Stimulated activated CD4-positive, alpha-beta T cell treated with anti-CD3 and anti-CD28 coated beads, TNF-alpha, amount 100 ng/mL, for 1 hour (primary cell): ENCODE measurements at places on chromosomes 5 and 9.

- DNase-seq, result no peak
These were observed 70.4 kb downstream of the OTP start for GRCh38 chr5:77568082-77568481.

DNA sequence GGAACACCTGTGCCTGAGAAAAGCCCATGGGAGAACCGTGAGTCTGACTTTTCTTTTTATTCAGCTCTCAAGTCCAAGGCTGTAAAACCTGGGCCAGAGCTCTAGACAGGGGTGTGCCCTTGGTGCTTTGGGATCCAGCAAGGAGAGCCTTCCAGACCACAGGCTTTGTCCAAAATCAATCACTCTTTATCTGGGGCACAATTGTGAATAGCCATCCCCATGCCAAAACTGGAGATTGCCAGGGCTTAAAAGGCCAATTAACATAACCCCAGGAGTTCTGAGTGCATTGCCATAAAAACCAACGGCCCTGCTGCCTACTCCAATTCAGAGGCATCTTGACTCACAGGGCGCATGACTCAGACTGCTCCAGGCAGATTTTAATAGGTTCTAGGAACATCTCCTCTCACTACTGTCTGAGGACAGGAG is 391.8 kb downstream of the ARHGEF28 start:
- DNase-seq, result no peak

DNA sequence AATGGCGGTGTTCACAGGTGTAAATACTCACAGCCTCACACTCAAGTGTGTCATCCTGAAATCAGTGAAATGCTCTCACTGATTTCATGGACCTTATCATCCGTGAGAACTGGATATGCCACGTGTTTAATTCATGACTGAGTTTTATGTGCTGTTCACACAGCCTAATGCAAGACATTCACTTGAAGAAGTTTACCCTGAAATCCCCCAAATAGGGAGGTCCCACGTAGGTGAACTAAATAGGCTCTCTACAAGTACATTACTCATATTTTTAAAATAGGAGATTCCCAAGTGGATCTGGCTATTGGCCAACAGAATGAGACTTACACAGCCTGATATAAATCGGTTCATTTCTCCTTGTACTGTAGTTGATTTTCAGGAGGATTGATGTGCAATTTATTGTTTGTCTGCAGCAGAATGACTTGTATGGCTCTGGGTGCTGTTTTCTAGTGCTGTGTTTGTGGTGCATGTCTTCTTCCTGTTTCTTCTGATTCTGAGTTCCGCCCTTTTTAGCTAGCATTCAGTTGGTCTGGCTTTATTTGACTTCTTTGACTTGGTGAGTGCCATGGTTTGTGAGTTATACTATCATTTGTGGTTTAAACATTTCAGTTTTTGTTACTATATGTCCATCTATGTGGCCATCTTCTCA is 25.1 kb downstream of the TRIO start:
- no peak for DNase-seq

DNA sequence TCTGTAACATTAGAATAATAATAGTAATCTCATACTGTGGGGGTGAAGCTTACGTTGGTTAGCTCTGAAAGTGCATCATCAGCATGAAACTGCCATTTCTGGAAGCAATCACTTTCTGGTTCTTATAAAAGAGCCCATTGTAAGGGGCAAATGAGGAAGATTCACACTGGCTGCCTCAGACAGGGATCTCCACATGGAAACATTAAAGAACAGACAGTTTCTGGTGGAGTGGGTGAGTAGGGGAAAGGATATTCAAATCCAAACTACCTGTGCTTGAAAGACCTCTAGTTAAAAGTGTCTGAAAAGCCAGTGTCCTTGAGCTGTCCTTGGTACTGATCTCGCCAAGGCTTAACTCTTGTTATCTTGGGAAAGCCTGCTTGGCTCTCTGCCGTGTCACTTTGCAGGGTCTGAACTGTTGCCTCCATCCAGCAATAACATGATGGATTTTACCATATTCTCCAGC is 19.1 kb upstream of the SLC31A2 start:
- no peak for DNase-seq

DNA sequence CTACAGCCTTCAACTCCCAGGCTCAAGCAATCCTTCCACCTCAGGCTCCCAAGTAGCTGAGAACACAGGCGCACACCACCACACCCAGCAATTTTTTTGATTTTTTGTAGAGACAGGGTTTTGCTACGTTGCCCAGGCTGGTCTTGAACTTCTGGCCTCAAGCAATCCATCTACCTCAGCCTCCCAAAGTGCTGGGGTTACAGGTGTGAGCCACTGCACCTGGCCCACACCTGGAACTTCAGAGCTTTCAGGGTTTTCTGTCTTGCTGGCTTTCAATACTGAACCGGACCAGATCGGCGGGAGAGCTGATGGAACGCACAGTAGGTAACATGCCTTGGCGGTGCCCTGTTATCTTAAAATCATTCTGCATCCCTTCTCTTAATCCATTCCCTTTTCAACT is 30.8 kb downstream of the IPPK start:
- no peak for DNase-seq

DNA sequence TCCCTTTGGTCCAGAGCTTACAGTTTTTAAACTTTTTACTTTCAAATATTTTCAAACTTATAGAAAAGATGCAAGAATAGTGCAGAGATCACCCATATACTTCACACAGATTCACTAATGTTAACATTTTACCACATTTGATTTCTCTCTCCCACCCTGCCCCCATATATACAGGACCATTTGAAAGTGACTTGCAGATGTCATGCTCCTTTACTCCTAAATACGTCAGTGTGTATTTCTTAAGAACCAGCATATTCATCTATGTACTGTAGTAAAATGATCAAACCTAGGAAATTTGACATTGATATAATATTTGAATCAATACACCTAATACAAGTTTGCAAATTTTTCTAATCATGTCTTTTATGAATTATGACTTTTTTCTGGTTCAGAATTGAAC is 100.4 kb upstream of the CHD1 start:
- DNase-seq, result no peak

- DNase-seq, result no peak
These were observed 617.7 kb upstream of the C9orf72 start for GRCh38 chr9:28190981-28191380.

GRCh38 chr9:15416880-15417279 is 5.8 kb upstream of the SNAPC3 start:
- DNase-seq, result peak; percentile 19

GRCh38 chr9:91776409-91777291 is 173.4 kb downstream of the ROR2 start:
- DNase-seq, result no peak

DNA sequence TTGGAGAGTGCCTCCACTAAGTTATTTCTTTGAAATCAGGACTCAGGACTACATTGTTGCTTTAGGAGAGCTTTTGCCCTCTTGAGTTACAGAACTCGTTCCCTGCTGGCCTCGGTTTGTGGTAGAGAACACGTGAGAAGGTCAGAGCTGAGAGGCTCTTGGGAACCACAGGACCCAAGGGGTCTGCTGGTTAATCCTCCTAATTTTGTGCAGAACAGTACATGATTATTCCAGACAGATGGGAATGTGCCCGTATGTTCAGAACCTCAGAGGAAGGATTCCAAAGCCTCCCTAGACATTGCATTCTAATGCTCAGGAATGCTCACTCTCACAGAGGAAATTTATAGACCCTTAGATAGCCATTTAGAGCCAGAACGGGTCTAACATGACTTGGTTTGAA is 25.2 kb upstream of the BASP1 start:
- no peak for DNase-seq

DNA sequence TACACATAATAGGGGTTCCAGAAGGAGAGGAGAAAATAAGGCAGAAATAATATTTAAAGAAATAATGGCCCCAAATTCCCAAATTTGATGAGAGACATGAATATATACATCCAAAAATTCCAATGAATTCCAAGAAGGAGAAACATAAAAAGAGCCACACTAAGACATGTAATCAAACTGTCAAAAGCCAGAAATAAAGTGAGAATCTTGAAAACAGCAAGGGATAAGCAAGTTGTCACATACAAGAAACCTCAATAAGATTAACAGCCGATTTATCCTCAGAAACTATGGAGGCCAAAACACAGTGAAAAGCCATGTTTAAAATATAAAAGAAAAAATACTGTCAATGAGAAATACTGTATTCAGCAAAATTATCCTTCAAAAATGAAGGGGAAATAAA is 14.5 kb downstream of the CATSPER3 start:
- no peak for DNase-seq

GRCh38 chr5:144774197-144774596 is 603.5 kb downstream of the KCTD16 start:
- no peak for DNase-seq

DNA sequence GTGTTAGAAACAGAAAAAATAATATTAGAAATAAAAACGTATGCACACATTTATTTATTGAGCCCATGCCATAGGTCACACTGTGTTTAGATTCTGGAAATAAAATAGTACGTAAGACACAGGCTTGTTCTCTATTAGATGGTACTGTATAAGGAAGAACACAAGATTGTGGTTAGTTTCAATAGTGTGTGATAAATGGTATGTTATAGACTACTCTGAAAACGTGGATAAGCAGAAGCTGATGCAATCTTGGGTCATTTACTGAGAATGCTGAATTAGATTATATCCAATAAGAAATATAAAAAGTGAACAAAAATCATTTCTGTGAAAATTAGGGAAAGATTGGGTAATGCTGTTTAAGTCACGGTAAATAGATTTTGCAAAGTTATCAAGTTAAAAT is 1456.4 kb upstream of the ACO1 start:
- no peak for DNase-seq

DNA sequence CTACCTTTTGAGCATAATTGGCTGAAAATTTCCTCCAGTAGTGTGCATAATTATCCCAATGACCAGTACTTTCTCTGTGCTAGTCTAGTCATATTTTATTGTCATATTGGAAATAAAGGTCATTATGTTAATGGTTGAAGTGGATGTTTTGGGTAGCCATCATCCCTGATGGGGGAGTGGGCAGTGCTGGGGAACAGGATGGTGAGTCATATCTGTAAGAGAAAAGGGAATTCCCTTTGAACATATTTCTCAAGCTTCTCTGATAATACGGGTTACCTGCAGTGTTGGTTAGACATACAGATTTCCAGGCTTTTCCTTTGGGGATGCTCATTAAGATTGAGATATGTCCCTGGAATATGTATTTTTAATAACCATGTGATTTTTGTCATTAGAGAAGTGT is 33.3 kb upstream of the SPATA31D4 start:
- DNase-seq, result no peak
